NCI-H1417 (cell line): ENCODE measurements at places on chromosomes 6 and 20.

GRCh38 chr20:47201074-47201730 lies 155.3 kb downstream of the ZMYND8 start:
- no peak for DNase-seq

DNA sequence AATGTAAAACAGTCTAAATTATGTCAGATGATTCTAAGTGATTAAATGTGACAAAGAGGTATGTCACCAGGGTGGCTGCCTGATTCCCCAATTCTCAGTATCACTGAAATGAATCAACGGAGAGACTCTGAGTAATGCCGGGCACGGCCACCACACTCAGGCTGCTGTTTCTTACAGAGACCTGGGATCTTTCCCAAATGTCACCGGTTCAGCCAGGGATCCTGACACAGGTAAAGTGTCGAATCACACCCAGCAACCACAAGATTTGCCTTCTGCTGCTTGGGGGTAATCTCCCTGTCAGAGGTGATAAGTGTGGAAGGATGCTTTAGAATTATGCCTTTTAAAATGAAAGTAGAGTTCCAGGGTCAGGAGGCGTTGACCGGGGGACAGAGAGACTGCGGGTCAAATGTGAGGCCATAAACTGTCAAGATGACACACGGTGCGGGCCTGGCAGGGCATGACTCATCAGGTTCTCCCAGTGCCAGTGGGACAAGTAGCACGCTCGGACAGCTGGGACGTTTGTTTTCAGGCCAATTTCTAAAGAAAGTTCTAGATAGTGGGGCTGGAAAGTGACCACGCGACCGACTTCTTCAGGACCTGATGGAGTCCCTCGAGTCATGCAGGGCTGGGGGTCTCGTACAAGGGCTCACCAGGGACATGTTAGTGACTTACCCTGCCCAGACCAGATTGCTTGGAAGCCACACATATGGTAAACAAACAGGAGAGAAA lies 48.9 kb downstream of the PRDM1 start:
- no peak for DNase-seq

DNA sequence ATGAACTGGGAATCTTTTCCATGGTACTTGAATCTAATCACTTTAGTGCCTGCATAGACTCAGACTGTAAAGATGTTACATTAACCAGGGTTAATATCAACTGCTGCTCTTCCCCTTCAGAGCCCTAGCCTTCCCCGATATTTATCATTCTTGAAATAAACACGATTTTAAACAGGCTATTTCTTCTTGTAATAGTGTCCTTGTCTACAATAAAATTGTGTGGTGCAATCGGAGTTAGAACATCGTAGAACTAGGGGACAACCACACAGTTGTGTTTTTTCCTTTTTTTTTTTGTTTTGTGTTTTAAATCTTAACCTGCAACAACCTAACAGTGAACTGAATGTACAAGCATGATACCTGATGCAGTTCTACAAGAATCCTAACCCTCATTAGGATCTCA lies 4.5 kb downstream of the GJA1 start:
- DNase-seq: no peak

DNA sequence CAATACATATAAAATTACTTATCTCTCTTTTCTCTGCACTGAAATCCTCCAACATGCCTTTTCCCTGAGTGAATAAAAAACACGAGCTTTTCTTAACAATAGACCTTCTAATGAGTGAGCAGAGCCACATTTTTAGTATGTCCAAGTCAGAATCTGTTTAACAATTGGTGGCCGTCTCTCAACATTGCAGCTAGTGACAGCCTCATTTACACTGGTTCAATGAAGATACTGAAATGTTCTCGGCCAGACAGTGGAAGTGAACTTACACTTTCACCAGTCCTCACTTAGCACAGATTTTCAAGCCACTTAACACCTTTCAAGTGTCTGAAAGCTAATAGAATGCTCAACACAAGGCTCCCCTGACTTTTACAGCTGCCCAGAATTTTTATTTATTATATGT lies 767.1 kb downstream of the KIF16B start:
- peak; percentile 27 for DNase-seq

- no peak for DNase-seq
Observed at GRCh38 chr20:19143890-19144289, 68.6 kb upstream of the SLC24A3 start.

GRCh38 chr6:46606338-46606737 lies 46.3 kb downstream of the CYP39A1 start:
- DNase-seq: peak; percentile 48

- no peak for DNase-seq
Observed at GRCh38 chr6:151170622-151171246, 69.0 kb upstream of the AKAP12 start.

GRCh38 chr6:115058414-115059211 lies 715.8 kb upstream of the HS3ST5 start:
- DNase-seq: no peak

DNA sequence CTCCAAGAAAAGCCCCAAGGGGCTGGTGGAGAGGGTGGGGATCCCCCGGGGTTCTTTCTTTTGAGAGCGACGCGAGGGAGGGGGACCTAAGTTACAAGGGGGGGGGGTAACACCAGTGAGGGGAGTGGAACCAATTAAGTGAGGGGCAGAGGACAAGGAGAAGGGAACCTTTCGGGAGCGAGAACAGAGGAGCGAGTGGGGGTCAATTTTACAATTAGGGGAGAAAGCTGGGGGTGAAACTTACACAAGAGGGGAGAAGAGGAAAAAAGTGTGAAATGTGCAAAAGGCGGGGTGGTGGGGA lies 548 bp downstream of the SALL4 start:
- DNase-seq: no peak
